ENCODE measurements at places on chromosomes 1 and 21.

- DNase-seq: no peak
Observed at GRCh38 chr1:48674641-48675040, 102.0 kb downstream of the BEND5 start.

DNA sequence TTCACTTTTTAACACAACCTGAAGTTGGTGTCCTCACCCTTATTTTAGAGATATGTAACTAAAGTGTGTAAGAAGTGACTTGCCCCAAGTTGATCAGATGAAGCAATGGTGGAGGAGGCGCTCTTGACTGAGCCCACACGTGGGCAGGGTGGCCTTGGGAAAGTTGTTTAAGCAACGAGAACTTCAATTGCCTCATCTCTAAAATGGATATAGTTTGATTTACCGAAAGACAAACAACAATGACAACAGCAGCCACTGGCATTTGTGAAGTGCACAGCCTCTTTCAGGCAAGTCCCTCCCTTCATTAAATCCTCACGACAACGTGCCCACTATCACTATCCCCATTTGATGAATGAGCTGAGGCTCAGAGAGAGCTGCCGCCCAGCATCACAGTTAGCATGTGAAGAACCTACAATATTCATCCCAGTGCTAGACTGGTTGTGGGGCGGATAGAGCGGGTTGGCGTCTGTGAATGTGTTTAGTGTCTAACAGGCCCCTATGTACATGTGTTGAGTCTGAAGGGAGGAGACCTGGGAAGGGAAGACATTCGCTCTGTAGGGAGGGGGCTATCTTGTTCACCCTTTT lies 3.0 kb downstream of the IL22RA1 start:
- DNase-seq: no peak

- peak; percentile 89 for DNase-seq
Observed at GRCh38 chr1:31376375-31377134, 3.7 kb upstream of the FABP3 start.

GRCh38 chr1:205631010-205631767 lies 622 bp downstream of the ELK4 start:
- DNase-seq: no peak

DNA sequence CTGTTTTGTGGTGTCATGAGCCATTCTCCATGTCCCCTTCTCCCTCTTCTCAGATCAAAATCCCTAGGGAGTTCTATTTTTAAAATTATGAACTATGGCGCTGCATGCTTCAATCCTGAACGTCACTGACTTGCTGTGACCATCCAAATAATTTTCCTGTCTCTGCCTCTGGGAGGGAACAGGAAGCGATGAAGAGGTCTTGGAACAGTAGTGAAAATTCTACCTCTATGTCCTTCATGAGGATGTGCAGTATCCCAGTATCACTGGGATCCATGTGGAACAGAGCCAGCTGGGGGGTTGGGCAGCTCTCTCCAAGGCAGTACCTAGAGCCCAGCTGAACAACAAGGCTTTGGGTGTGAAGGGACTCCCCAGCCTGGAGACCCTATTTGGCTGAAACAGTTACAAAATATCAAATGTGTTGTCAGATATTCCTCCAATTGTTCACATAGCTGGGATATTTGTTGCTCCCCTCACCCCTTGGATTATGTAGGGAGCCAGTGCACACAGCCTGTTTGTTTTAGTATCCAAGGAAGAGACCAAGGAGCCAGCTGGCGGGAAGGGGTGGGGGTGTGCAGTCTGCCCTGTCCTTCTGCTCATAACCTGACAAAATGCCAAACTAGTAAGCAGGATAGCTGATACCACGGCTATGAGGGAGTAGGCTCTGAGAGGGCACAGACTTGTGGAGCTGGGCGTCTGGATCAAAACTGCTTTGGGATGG lies 7.6 kb downstream of the DCLRE1B start:
- no peak for DNase-seq

DNA sequence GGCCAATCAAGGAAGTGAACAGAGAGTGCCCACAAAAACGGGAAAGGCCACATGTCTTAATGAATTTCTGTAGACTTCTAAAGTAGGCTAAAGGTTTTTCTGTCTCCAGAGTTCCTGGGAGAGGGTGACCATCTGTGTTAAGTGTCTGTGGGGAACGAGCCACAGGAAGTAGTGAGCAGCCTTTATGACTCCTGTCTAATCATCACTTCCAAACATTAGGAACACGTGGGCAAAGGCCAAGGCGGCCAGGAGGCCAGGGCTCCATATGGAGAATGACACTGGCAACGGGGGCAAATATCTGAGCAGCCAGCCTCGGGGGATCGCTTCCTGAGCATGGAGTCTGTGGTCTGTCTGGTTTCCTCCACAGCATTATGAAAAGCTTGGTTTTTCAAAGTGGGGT lies 7.1 kb downstream of the FAM89A start:
- no peak for DNase-seq

DNA sequence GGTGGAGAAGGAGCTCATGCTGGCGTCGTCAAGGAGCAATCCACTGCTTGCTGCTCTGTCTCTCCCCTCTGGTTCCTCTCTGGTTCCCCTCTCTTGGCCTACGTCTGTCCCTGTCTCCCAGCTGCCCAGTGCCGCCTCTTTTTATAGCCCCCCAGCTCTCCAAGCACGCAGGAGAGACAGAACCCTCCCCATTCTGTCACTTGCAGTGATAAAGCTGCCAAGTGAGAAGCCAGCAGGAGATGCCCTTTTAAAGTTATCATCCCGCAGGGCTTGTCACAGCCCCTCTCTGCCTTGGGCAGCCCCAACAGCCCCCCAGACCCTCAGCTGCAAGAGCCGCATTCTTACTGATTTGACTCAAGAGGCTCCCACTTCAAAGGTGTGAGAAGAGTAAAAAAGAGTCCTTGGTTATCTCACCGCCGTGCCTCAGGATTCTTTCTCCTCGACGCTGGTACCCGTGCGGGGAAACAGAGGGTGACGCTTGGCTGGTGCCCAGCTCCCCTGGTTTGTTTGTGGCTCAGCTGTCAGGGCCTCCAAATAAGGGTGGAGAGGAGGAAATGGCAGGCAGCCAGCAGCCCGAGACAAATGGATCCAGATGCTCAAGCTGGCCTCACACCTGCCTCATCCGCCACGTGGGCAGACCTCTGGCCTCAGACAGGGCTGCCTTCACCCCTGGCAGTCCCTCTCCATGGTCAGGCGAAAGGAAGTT lies at the start of gene NPPA:
NPPA (minus strand) TSS at position 117 of the 706 bp plus-strand sequence; CDS start at position 18, 99 bp downstream.
- no peak for DNase-seq
